ENCODE measurements at places on chromosomes 3 and 15.

DNA sequence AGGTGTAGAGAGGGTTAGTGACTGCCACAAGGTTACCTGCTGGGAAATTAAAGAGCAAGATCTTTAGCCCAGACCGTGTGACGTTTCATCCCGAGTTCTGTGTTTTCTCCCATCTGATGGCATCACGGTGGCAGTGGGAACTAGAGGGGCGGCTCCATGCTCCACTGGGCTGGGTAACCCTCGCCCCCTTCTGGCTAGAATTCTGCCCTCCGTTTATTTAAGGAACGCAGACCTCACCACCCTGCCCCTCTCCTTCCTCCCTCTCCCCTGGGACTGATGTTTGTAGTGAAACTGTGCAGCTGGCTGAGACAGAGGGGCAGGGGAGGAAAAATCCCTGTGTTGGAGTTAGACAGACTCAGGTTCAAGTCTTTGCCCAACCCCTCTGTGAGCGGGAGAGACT is 65.6 kb downstream of the ITGA11 start:
- DNase-seq: no peak

DNA sequence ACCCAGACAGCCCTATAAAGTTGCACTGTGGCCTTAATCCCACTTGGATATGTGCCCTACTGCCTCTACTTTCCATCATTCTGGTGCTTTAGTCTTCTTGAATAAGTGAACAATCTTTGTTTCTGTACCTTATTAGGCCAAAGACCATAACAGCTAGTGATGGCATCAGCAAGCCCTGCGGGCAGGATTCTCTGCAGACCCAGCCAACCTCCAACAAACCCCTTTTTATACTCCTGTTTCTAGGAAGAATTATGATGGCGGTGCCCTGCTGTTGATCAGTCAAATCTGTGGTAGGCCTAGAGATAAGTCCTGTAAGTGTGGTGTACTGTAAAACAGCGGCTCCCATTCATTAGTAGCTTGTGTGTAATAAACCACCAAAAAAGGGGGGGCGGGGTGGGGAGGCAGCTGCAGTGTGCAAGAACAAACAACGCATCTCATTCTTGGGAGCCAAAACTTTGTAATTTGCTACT is 40.5 kb downstream of the SOX2 start:
- no peak for DNase-seq

DNA sequence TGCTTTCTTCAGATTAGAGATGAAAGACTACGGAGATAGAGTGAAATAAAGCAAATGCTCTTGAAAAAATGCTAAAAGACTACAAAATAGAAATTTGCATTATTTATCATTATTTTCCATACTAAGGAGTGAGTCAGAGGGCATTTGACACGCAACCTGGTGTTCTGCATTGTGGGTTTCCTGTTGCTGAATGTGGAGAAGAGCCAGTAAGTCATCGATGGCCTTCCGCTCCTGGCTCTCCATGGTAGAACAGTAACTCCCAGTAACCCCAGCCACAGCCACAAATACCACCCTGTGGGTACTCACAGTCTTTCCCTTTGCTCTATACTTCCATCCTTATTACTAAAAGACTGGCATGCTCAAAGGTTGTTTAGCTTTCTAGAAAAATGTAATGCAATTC is 61.5 kb downstream of the CGGBP1 start:
- DNase-seq: no peak

GRCh38 chr3:54188176-54188791 is 65.9 kb downstream of the CACNA2D3 start:
- DNase-seq: no peak

GRCh38 chr15:64911311-64912186 is at the start of gene ANKDD1A:
TSS of gene ANKDD1A (plus strand) at chr15:64911902. CDS start at chr15:64911931, 29 bp downstream.
- DNase-seq: no peak

GRCh38 chr3:37040231-37040630 is 46.9 kb downstream of the MLH1 start:
- DNase-seq: no peak

GRCh38 chr3:43768381-43768973 is 77.7 kb downstream of the ABHD5 start:
- no peak for DNase-seq
